ENCODE measurements at places on chromosomes 12 and 14.

- DNase-seq, result no peak
Measured at GRCh38 chr12:45034861-45035265, 16.0 kb downstream of the DBX2 start.

DNA sequence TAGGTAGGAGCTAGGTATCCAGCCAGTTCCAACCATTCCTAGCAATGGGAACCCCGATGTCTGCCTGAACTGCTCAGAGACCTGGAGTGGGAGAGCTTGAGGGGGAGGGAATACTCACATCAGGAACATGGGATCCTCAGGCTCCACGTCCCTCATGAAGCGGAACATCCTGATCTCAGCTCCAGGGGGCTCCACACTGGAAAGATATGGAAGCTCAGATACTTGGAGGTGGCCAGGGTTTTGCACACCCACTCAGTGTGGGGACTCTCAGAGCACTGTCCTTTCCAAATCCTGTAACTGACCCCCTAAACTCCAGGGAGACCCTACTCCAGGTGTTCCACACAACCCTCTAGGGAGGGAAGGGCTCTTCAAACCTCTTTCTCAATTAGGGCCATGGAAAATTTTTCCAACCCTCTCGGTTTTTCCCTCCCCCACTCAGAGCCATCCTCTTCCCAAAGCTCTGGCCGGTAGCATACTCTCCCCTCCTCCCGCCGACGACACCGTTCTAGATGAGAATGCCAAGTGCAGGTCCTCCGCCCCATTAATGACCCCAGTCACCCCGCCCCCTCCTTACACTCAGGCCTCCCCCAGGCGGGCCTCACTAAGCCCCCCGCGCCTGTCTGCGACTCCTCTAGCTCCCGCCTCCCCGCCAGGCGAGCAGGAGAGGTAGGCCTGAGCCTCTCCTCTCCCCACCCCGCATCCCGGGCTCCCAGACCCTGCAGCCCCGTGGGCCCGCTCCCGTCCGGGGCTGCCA, 597 bp downstream of the MLF2 start:
- DNase-seq, result no peak

GRCh38 chr14:99418242-99418641, 62.4 kb downstream of the SETD3 start:
- no peak for DNase-seq

DNA sequence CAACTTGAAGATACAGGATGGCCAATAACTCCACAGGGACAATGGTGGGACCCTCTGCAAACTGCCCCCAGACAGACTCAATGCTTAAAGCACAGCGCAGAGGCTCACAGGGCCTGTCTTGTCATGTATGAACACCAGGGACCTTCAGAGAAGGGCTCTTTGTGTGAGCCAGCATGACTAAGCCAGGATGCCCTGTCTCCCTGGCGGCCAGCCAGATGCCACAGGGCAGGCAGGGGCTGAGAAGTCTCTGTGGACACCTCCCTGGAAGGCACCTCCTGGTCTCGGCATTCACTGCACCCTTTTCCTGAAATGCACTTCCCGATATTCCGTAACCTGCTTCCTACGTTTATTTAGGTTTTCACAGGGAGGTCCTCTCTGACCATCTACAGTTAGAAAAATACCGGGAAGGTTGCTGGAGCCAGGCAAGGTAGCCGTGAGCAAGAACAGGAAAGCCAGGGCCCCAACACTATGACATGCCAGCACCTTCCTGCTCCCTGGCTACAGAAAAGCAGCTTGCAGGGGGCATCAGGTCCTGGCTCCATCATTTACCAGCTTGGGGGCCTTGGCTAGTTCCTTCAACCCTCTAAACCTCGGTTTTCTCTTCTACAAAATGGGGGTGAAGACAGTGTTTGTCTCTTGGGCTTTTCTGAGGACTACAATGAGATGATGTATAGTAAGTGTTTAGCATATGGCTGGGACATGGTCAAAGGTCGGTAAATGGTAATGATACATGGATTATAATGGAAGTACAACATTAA, 65.0 kb downstream of the PITPNM2 start:
- DNase-seq, result no peak

GRCh38 chr12:38713294-38713693, 192.1 kb downstream of the CPNE8 start:
- DNase-seq, result no peak

DNA sequence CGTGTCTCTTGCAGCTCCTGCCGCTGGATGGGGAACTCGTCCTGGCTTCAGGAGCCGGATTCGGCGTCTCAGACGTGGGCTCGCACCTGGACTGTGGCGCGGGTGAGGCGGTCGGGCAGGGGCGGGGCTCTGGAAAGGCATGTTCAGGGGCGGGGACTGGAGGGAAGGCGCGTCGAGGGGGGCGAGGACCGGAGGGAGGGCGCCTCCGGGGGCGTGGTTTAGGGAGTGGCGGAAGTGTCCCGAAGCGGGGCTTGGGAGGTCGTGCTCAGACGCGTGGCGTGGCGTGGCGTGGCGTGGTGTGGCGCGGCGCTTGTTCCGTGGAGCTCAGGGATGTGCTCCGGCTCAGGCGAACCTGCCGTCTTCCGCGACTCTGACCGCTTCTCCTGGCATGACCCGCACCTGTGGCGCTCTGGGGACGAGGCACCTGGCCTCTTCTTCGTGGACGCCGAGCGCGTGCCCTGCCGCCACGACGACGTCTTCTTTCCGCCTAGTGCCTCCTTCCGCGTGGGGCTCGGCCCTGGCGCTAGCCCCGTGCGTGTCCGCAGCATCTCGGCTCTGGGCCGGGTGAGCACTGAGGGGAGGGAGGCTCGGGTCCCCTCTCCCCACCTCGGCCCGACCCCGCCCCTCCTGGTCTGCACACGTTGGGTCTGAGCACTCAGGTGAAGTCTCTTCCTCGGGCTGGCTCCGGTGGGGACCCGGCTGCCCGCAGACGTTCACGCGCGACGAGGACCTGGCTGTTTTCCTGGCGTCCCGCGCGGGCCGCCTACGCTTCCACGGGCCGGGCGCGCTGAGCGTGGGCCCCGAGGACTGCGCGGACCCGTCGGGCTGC, 6.2 kb downstream of the AMN start:
- DNase-seq, result peak; percentile 78

- no peak for DNase-seq
Measured at GRCh38 chr12:18483698-18484325, 222.5 kb downstream of the PIK3C2G start.

DNA sequence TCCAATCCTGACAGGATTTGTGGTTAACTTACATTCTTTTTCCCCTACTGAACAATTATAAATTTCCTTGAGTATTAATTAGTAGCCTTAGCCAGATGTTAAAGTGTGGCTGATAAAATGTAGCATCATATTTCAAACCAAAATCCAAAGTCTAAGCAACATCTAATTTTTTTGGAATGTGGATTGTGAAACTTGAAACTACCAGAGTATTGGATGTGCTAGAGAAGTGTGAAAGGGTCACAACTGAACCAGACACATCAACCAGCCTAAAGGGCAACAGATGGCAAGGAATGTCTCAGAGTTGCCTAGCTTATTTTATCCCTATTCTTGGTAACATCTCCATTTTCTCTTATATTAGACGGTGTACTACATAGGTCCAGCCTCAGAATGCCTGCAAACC, 153.1 kb upstream of the DCN start:
- DNase-seq, result no peak

DNA sequence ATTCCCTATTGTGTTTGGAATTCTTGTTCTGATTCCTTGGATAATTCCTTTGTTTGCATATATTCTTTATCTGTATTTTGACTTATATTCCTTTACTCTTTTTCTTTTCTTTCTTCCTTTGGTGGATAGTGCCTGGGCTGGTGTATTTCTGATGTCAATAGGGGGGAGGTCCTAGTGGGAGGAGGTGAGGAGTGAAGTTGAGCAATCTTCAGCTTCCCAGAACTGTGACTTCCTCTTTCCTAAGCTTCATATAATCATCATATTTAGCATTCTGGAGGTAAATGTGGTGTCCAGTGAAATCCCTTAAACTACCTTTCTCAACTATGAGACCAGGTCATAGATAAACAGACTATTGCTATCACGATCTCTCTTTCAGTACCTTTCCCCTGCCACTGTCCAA, 29.6 kb upstream of the TBPL2 start:
- no peak for DNase-seq

DNA sequence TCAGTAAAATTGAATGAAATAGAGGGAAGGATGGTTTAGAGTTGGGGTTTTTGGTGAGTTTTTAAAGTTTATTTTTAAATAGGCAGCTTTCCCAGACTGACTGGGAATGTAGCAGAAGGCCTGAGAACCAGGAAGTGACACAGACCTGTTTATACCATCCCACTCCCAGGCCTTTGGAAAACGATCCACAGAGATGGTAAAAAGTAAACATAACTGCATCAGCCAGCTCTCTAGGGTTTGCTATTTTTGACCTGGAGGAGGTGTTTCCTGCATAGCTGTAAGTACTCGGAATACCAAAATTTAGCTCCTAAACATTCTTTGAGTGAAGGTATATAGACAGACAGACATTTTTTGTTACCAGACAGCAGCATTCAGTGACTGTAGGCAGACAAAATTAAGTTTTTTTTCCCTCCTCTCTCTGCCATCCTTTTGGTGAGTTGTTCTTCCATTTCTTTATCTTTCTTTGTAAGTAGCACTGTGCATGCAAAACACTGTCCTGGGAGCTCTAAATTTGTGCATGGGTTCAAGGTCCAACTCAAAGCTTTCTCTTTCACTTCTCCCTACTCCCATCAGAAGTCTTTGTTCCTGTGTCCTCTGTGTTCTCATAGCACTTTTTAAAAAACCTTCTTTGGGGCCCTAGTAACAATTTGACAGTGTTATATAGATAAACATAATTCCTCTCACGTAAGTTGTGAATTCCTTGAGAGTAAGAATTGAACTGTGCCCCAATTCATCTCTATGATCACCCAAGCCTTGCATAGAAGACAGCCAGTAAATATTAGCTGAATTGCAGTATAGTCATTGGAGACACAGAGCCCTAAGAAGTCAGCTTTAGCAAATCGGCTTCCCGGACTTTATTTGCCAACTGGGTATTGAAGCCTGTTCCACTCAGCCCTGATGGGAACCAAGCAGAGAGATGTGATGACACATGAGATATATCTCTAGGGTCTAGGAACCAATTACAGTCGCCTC, 37.4 kb downstream of the SUSD6 start:
- no peak for DNase-seq

- no peak for DNase-seq
Measured at GRCh38 chr12:112126000-112126438, 659 bp downstream of the TRAFD1 start.

DNA sequence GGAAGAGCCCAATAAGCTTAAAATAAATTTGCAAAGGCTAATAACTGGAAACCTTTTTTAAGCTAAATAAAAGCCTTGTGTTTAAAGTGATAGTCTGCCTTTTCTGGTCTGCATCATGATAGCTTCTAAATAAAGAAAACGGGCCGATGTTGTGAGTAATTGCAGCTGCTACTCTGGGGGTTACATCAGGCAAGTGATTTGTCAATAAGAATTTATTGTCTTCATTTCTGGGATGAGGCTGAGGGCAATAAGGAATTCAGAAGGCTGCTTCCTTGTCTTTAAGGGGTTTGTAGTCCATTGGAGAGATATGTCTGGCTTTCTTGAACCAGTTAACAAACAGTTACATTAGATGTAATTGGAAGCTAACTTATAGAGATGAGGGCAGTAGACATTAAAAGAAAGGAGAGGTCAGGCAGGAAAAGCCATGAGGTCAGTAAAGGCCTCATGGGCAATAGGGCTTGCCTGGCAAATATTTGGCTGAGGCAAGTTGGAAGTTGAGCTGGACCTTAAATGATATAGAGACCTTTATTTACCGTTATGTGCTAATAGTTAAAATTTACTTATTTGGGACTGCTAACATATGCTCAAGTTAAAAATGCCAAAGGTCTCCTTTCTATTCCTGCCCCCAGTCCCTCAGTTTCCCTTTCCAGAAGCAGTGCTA, 85.0 kb downstream of the CRADD start:
- DNase-seq, result no peak

- no peak for DNase-seq
Measured at GRCh38 chr12:7498809-7499208, 4.8 kb downstream of the CD163 start.

- DNase-seq, result no peak
Measured at GRCh38 chr14:72480464-72481243, 413.2 kb downstream of the DPF3 start.

DNA sequence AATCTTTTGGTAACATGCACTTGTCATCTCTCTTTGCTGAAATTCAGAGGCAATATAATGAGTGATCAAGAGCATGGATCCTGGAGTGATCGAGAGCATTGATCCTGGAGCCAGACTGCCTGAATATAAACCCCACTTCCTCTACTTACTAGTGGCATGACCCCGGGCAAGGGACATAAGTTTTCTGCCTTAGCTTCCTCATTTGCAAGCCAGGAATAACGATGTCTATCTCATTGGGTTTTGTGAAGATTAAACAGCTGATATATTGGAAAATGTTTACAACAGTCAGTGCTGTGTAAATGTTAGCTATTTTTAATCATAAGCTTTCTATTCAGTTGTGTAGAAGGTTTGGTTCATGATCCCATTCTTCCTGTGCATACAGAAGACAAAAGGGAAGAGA, 2.4 kb upstream of the CSRNP2 start:
- DNase-seq, result no peak

DNA sequence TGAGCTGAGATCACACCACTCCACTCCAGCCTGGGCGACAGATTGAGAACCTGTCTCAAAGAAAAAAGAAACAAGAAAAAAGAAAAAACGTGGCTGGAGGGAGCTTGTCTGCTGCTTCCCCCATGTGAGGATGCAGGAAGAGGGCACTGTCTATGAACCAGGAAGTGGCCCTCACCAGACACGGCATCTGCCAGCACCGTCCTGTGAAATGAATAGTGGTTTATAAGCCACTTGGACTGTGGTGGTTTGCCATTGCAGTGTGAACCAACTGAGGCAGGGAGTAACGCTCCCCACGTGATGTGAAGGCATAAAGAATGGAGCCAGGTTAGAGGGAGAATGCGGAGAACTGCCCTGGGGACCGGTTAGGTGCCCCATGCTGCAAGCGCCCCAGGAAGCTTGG, 4.5 kb upstream of the BRF1 start:
- no peak for DNase-seq

DNA sequence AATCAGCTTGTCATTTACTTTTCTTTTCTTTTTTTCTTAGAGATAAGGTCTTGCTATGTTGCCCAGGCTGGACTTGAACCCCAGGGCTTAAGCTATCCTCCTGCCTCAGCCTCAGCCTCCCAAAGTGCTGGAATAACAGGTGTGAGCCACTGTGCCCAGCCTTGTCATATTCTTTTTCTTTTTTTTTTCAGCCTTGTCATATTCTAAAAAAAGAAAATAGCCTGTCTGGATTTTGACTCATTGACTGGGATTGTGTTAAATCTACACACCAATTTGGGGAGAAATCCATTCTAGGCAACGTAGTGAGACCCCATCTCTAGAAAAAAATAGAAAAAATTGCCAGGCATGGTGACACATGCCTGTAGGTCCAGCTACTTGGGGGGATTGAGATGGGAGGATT, 24.1 kb downstream of the ATP5MC2 start:
- no peak for DNase-seq

Data from CD4-positive, alpha-beta T cell treated with Interleukin-2 at 100 ng/mL for 4 hours (primary cell).